ENCODE measurements at places on chromosomes 16 and 17. TPM values are rescaled to one million over a fixed set of nuclear protein-coding genes. Genes with fewer than 3 reads are reported as not detected.

Gene ZNF423
- total RNA-seq = 0.72 TPM

Gene LRRC36
- total RNA-seq = not detected

Gene TBC1D26
- total RNA-seq = not detected

Gene CACNG3
- total RNA-seq = not detected

Gene EVI2B
- 1.3 TPM for total RNA-seq

Gene KRTAP4-4
- total RNA-seq = not detected

Gene KRTAP1-5
- total RNA-seq = not detected

- ATAC-seq = no peak
Observed at GRCh38 chr17:82947051-82947991, 107.5 kb upstream of the ZNF750 start.

DNA sequence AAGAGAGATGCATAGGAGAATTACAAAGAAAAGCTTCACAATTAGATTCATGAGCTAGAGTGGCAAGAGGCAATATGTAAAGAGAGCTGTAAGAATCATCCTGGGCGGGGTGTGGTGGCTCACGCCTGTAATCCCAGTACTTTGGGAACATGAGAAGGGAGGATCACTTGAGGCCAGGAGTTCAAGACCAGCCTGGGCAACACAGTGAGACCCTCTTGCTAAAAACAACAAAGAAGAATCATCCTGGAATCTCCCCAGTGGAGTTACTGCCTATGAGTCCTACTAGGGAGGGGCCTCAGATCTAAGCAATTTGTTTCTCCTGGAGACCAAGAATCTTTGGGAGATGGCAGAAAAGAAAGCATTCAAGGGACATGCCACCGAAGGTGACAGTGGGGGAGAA, 119.1 kb downstream of the HIC1 start:
- ATAC-seq = peak; percentile 20

- no peak for ATAC-seq
Observed at GRCh38 chr17:78108726-78109488, 19.6 kb downstream of the TMC6 start.

DNA sequence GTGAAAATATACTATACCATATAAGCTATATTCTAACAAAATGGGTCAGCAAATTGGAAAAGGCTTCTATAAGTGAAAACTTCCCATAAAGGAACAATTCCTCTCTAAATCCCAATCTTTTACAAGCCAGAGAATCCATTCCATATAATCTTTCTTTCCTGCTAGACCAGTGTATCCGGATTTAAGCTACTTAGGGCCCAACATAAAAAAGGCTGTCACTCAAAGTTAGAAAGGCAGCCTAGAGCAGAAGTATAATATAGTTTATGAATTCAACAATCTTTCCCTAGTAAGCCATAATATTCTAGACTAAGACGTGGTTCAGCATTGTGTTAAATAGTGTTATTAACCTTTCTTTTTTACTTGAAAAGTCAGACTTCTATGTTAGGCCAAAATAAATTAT, 93.0 kb downstream of the SKAP1 start:
- no peak for ATAC-seq

- ATAC-seq = no peak
Observed at GRCh38 chr16:80623376-80623775, 82.6 kb downstream of the DYNLRB2 start.

DNA sequence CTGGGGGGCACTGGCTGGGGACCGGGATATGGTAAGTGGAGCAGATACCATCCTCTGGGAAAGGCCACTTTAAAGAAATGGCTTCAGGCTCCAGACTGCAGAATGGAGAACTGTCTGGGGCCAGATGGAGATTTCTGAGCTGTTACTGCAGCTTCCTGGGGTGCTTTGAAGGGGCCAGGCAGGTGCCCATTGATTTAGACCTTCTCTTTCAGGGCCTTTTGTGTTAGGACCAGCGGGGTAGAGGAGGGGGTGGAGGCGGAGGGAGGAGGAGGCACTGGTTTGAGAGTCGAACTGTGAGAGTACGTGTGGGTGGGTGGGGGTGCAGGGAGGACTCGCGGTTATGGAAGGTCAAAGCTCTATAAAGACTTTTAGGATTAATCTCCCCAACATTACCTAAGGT, 11.4 kb downstream of the NECAB2 start:
- no peak for ATAC-seq

- ATAC-seq = peak; percentile 70
Observed at GRCh38 chr17:35519439-35519838, 18.0 kb downstream of the SLFN12L start.

GRCh38 chr17:55900188-55900587, 149.3 kb downstream of the PCTP start:
- ATAC-seq = no peak

DNA sequence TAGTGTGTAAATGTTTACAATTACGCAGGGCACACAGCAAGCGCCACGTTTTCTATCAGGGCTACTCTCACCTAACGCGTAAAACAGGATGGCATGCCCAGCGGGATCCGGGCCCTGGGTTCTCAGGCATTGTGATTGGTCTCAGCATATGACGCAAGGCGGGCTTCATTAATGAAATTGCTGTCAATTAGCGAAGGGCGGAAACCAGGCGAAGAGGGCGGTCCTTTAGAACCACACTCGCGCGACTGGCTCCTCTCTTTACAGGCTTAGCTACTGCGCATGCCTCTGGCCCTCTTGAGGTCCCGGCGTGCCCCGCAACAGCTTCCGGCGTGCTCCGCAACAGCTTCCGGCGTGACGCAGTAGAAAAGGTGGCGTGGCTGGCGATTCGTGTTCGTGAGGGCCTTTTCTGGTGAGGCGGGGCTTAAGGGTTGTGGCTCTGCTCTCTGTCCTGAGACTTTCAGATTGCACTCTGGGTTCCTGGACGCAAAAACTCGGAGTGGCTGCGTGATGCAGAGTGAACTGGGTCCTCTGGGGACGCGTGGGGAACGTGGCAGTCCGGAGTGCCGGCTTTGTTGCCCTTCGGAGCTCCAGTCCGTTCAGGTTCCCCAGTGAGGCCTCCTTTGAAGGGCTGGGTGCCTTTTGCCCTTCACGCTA, 9.2 kb downstream of the OR2C1 start:
- ATAC-seq = peak; percentile 98

GRCh38 chr17:81523402-81524038, 4.7 kb upstream of the FSCN2 start:
- ATAC-seq = no peak

DNA sequence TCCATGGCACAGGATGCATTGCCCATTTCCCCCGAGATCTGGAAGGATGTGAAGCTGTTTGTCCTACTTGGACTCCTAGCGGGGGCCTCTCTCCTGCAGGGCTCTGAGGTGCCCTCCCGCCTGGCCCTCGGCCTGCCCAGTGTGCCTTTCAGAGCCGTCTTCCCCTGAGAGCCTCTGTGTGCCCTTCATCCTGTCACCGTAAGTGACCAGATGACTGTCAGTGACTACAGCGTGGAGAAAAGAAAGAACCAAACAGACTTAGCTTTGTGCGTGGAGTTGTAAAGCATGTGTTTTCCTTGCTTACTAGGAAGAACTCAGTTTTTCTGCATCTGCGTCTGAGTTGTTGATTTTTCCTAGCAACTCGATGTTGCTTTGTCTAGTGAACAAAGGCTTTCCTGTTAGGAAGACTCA, 56.1 kb downstream of the BANP start:
- no peak for ATAC-seq

DNA sequence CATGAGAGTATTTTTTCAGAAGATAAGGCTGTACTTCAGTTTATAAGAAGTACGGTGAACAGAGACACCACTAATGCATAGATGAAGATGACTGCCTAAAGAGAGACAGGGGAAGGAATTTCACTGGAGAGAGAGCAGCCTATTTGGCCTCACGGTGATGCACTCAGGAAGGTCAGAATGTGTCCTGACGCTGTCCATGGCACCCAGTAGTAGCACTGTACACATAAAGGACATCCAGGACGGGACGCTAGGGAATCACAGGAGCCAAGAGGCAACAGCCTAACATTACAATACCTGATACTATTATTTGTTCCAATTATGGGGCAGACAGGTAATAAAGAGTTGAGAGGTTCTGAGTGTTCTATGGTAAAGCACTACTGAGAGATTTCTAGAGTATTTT, 24.9 kb upstream of the LRRC37A start:
- ATAC-seq = no peak

GRCh38 chr17:78572239-78573205, 4.7 kb downstream of the DNAH17 start:
- no peak for ATAC-seq

DNA sequence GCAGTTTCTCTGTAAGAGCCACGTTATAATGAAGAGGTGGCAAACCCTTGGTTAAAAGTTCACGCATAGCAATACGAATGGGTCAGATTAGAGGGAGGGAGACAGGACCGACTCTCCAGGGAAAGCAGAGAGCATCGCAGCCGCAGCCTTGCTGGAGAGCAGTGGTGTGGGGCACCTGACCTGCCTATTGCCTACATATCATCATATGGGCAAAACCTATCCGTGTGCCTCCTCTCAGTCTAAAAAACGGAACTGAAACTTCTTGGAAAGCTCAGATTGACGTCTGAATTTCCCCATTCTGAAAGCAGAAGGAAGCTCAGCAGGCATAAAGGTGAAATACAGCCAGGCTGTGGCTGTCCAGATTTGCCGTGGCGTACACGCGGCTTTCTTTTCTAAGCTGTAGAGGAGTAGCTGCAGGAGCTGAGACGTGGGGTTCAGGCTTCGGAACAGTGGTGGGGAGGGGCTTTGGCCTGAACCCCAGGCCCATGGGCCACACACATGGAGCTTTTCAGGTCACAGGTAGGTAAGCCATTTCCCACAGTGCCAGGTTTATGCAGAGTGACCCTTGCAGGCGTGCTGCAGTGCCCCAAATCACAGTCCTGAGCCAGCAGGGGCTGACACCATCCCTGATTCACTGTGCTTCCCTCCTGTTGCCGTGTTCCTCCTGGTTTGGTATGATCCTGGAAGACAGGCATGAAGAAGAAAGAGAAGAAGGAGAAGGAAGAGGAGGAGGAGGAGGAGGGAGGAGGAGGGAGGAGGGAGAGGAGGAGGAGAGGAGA, 41.6 kb upstream of the TNRC6C start:
- ATAC-seq = no peak

DNA sequence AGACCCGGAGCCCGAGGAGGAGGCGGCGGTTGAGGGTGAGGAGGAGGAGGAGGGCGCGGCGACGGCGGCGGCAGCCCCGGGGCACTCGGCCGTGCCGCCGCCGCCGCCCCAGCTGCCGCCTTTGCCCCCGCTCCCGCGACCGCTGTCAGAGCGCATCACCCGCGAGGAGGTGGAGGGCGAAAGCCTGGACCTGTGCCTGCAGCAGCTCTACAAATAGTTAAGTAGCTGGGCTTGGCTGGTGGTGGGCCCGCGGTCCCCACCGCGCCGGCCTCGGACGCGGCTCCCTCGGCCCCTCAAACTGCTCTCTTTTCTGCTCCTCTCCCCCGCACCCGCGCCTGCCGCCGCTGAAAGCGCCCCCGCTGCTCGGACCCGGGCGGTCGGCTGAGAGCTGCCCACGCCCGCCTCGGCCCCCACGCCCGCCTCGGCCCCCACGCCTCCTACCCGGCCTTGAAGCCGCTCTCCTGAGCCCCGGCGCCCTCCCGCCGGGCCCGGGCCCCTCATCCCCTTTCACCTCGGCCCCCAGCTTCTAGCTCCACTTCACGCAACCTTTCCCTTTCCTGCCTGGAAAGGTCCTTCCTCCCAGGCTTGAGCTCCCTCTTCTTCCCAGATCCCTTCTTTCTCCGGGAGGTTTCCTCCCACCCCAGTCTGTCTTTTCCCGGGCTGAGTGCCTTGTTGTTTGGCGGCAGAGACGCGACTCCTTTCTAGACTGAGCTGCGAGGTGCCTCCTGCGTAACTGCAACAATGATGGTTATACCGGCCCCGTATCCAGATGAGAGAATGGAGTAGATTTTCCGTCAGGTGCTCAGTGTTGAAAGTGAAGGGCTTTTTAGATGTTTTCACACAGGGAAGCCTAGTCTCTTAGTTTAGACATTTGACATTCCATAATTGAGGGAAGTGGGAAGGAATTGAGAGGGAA, 850 bp downstream of the PPM1E start:
- peak; percentile 11 for ATAC-seq

DNA sequence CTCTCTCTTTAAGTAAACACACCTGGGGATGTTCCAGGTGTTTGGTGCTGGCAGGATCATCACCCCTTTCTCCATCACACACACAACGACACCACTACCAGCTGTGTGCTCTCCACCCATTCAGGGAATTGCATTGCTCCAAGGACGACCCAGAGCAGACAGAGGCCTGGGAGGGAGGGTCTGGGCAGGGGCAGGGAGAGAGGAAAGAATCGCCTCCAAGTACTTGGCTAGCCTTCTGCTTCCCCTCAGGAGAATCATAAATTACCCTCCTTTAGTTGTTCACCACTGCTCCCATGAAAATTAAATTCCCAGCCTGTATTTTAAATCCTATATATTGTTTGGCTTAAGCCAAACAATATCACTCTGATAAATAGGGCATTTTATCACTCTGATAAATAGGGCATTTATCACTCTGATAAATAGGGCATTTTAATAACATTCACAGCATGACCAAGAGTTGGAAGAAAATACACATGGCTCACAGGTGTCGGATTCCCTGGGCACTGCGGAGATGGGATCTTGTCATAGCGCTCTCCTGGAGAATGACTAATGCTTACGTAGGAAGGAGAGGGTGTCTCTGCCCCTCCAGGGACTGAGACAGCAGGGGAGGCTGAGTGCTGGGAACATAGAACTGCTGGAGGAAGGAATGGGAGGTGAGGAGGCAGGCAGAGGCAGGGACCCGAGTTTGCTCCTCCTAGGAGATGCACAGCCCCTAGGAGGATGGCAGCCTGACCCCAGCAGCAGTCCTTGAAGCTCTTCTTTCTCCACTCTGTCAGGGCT, 673.6 kb downstream of the HS3ST4 start:
- no peak for ATAC-seq

GRCh38 chr17:40219594-40220338, 662 bp downstream of the WIPF2 start:
- ATAC-seq = peak; percentile 41

- no peak for ATAC-seq
Observed at GRCh38 chr17:382644-383533, 30.3 kb upstream of the RPH3AL start.

DNA sequence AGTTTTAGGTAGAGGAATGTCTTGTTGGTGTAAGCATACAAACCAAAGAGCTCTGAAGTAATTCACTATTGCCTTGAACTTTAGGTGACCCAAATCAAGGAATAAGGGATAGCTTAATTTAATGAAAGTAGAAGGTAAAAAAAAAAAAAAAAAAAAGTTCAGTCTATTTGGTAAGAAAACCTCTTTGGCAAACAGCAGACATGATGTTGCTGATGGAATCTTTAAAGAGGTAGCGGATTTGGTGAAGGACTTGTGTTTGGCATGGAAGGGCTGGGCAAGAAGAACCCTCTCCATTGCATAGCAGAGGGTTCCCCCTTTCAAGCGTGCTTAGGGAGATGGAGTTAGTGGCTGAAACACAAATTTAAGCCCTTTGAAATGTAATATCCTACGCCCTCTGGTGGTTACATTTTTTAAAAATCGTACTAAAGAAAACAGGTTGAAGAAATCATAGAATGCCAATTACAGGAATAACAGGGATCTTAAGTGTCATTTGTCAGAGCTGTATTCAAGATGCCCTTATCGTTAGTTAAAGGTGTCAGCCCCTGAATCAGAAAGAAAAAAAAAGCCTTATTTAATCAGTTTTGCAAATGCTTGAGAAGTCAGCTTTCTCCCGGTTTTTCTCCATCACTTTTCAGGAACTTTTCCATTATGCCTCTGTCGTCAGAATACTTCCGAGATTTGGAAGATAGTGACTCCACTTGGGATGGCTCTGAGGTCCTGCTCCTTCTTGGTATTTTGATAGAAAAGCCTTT, 383.1 kb downstream of the KCNJ2 start:
- no peak for ATAC-seq

GRCh38 chr17:73393962-73394361, 82.2 kb upstream of the CDC42EP4 start:
- ATAC-seq = no peak
